ENCODE measurements at places on chromosomes 2 and 18.

- no peak for DNase-seq
Observed at GRCh38 chr18:57276829-57277228, 75.5 kb upstream of the ST8SIA3 start.

DNA sequence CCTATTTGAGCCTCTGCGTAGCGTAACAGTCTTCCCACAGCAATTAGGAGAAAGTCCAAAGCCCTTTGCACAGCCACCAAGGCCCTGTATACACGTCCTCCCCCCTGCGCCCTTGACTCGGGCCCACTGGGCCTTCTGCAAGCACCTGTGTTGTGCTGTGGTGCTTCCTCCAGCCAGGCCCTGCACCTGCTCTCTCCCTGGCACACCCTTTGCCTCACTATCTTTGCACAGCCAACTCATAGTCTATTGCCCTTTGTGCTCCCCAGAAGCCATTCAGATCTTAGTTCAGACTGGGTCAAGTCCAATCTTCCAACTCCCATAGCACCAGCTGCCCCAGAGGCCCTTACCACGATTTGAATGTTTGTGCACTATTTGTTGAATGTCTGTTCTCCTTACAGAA lies 271.6 kb upstream of the MGAT5 start:
- DNase-seq, result no peak

DNA sequence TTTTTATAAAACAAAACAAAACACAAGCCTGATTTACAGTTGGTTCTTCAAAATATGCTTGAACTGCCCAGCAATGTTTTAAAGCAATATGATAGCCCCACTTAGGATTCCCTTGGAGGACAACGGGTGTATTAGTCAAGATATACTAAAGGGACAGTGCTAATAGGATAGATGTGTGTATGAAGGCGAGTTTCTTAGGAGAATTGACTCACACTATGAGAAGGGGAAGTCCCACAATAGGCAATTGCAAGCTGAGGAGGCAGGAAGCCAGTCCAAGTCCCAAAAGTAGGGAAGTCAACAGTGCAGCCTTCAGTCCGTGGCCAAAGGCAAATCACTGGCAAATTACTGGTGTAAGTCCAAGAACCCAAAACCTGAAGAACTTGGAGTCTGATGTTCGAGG lies 167.9 kb downstream of the CBLN2 start:
- no peak for DNase-seq

- no peak for DNase-seq
Observed at GRCh38 chr18:10381951-10382350, 72.5 kb upstream of the APCDD1 start.

- DNase-seq, result no peak
Observed at GRCh38 chr2:75033516-75033915, 75.1 kb downstream of the POLE4 start.

- DNase-seq, result no peak
Observed at GRCh38 chr2:66966631-66967030, 430.5 kb upstream of the ETAA1 start.

GRCh38 chr2:29586919-29587318 lies 334.5 kb downstream of the ALK start:
- DNase-seq, result no peak

DNA sequence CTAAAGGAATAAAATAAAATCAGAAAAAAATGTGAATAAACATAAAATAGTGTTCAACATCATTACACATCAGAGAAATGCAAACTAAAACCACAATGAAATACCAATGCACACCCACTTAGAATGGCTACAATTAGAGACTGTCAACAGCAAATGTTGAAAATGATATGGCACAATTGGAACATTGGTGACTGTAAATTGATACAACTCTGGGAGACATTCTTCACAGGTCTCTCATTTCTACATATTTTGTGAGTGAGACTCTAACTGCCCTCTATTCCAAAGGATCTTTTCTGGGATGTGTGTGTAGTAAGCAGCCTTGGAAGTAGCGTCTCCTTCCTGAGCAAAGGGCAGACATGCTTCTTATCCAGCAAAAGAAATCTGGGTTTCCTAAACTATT lies 323.0 kb downstream of the FBXO15 start:
- no peak for DNase-seq

GRCh38 chr2:203858176-203858575 lies 9.4 kb upstream of the CTLA4 start:
- no peak for DNase-seq

DNA sequence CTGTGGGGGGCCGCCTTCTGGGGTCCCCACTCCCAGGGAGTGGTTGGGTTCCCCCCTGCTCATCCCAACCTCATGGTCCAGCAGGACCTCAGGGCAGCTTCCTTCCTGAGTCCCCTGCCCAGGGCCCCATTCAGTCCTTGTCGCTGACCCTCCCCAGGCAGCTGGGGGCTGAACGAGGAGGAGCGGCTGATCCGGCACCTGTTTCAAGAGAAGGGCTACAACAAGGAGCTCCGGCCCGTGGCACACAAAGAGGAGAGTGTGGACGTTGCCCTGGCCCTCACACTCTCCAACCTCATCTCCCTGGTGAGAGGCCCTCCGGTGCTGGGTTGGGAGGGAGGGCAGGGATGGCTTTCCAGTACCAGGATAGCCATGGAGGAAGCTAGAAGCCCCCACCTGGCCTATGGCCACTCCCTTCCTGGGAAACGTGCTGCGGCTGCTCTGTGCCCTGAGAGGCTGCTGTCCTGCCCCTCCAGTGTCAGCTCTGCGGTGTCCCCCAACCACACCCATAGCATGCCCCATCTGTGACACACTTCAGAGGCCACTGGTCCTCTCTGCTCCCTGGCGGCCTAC lies 497 bp downstream of the CHRND start:
- no peak for DNase-seq

- DNase-seq, result no peak
Observed at GRCh38 chr18:48022531-48023329, 92.3 kb upstream of the SMAD2 start.

- DNase-seq, result no peak
Observed at GRCh38 chr2:126809340-126809739, 89.3 kb upstream of the TEX51 start.

GRCh38 chr2:192122141-192122540 lies 72.6 kb downstream of the TMEFF2 start:
- no peak for DNase-seq

DNA sequence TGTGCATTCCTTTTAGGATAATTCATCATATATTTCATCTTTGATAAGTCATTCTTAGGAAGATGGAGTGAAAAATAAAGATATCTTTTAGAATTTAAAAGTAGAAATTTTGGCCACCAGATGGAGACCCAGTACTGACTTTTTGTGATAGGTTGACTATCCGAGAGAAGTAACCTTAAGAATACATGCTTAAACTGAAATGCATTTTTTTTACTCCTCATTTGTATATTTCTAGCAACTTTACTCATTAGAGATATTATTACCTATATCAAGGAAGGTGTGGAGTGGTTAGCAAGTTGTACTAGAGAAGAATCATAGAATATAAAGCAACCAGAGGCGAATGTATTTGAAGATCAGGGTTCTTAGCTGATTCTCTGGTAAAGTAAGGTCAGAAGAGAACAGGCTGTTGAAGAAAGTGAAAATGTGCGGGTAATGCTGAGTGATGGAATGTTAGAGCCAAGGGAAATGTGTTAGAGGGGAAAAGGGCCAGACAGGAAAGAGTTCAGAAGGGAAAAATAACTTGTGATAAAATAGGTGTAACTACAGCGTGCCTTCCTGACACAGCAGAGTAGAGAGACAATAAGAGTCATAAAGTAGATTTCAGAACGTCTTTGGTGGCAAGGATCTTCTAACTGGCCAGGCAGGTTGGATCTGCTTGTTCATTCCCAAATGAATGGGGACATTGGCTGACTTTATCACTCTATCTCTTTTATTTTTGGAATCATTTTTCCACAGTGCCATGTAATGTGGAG lies 52.3 kb downstream of the TDRD15 start:
- no peak for DNase-seq

- DNase-seq, result no peak
Observed at GRCh38 chr2:143623909-143624260, 494.7 kb downstream of the ARHGAP15 start.

DNA sequence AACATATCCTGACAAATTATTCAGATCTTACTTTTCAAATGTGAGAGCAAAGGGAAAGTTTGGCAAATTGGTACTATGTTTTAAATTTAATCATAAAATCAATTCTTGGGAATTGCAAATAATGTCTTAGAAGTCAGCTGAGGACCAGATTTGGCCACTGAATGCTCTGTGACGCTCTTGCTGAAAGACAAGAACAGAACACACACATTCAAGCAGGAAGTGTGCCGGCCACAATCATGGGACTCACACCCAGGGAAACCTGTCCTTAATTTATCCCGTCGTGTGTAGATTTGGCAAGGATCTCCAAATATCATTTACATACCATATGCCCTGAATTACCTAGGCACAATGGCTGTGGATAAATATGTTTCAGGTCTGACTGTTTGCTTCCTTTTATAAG lies 253.1 kb downstream of the TCF4 start:
- no peak for DNase-seq

DNA sequence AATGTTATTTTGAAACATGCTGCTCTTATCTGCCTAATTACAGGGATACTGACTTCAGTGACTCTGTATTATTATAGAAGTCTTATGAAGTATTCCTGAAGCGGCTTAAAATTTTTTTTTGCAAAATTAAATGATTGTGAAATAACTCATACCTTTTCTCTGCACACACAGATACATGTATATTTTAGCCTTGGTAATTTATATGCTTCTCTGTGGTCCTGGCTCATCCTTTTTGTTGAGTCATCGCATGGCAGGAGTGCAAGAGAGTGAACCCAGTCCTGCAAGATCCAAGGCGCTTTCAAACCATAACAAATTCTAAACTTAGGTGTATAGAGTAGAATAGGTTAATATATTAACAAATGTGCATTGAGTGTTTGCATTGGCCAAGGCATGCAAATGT lies 8.6 kb downstream of the CCNT2 start:
- no peak for DNase-seq

GRCh38 chr18:79829136-79829854 lies 31.6 kb downstream of the KCNG2 start:
- no peak for DNase-seq

GRCh38 chr2:66389651-66390131 lies 45.2 kb upstream of the MEIS1 start:
- DNase-seq, result no peak
